ENCODE measurements at places on chromosomes 2 and 18.

DNA sequence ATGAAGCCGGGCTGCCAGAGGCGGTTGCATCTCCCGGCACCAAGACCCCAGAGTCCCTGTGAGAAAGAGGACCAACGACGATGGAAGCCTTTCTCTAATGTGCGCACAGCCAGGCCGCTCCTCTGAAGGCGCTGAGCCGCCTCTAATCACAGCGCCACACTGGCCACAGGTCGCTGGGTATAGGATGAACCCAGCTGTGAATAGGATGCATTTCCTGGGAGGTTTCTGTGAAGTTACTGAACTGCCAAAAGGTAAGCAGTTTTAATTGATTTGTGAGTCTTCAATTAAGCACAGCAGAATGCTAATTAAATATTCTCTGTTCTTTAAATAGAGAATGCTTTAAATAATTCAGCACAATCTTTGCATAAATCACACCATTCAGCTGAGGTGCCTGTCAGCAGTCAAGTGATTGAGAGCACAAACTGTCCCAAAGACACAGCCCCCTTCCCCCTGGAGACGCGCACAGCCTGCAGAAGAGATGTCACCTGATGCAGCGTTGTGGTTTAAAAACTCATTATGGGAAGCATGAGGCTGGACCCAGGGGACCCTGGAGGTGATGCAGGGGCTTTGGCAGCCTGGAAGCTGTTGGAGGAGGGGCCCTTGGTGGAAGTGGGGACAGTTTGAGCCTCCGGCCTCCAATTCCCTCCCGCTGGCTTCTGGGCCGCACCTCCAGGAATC, 98.1 kb downstream of the RTP5 start:
- no peak overlapping the region for H3K27ac ChIP-seq
- no peaks in the 10 kb centered on the region for H3K27me3 ChIP-seq
- no peaks in the 10 kb centered on the region for H3K36me3 ChIP-seq
- no peaks in the 10 kb centered on the region for H3K4me1 ChIP-seq
- H3K4me3 ChIP-seq = no peak overlapping the region
- DNase-seq = no peak

DNA sequence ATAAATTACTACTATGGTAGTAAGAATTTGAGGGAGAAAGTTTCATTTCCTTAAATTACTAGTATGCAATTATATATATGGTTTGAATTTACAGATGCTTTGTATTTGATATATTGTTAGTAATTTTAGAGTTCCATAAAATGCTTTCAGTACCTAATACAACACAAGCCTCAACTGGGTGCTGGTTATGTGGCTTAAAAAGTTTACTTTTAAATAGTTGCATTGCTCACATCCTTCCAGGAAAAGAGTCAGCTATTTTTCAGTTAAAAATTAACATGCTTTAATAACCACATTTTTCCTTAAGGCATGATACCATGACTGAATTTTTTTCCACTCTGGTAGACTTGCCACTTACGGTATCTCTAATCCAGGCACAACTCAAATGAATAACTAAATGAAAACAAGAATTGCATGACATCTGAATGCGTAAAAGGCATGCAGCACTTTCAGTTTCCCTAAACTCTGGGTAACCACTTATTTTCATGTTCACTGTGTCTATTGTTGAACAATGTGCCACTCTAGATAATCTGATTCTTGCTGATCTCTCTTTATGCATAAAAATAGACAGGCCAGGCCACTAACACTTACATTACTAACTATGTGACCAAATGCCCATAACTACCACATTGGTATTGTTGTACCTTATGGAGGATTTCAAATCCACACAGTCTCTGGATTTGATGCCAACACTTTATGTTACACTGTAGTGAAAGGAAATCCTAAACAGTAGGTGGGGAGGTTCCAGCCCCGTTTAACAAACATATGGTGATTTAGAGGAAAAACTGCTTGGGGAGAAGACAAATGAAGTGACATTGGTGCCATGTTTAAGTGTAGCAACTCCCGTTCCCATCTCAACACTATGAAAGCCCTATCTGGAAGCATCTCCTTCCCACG, 35.5 kb upstream of the SLC35F5 start:
- no peak overlapping the region for H3K4me3 ChIP-seq
- no peak overlapping the region for H3K27ac ChIP-seq
- H3K36me3 ChIP-seq = no peaks in the 10 kb centered on the region
- no peaks in the 10 kb centered on the region for H3K27me3 ChIP-seq
- no peak for DNase-seq
- no peaks in the 10 kb centered on the region for H3K4me1 ChIP-seq

- no peak overlapping the region for H3K27ac ChIP-seq
- DNase-seq = no peak
- H3K4me3 ChIP-seq = no peak overlapping the region
- peaks cover 17% of the 10 kb centered on the region for H3K4me1 ChIP-seq
- no peaks in the 10 kb centered on the region for H3K27me3 ChIP-seq
These were observed 45.5 kb downstream of the DPP4 start for GRCh38 chr2:162028511-162028910.

GRCh38 chr2:53958443-53958842, 12.3 kb downstream of the PSME4 start:
- DNase-seq = no peak
- H3K4me3 ChIP-seq = no peak overlapping the region
- H3K4me1 ChIP-seq = peaks cover 22% of the 10 kb centered on the region
- no peak overlapping the region for H3K27ac ChIP-seq
- no peaks in the 10 kb centered on the region for H3K27me3 ChIP-seq

- no peak overlapping the region for H3K27ac ChIP-seq
- H3K4me1 ChIP-seq = no peaks in the 10 kb centered on the region
- peaks cover 43% of the 10 kb centered on the region for H3K36me3 ChIP-seq
- no peak for DNase-seq
- no peaks in the 10 kb centered on the region for H3K27me3 ChIP-seq
These were observed 25.5 kb upstream of the SDC1 start for GRCh38 chr2:20250436-20250835.
